Stimulated activated CD4-positive, alpha-beta T cell treated with anti-CD3 and anti-CD28 coated beads, Interleukin-4, amount 100 ng/mL, for 48 hours (primary cell): ENCODE measurements at places on chromosomes 2 and 18.

GRCh38 chr2:108220191-108220590, 19.6 kb upstream of the SULT1C3 start:
- DNase-seq = no peak

GRCh38 chr2:236517251-236518031, 52.2 kb upstream of the ACKR3 start:
- DNase-seq = no peak

GRCh38 chr18:35390951-35391700, 14.0 kb upstream of the ZNF396 start:
- DNase-seq = no peak

DNA sequence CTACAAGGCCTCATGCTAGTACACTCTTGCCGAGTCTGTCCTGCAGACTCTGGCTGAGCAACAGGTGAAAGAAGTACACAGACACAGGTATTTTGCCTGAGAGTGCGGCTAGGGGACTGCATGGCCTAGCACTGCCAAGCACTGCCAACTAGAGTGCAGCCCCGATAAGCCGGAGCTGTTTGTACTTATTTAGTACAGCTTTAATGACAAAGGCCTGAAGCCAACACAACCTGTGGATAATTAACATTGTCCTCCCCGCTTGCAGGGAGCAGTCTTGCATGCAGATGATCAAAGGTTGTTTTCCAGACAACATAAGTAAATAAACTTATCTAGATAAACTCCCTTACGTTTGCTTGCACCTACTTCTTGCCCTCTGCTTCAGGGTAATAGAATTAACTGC, 63.7 kb upstream of the MMADHC start:
- DNase-seq = no peak

DNA sequence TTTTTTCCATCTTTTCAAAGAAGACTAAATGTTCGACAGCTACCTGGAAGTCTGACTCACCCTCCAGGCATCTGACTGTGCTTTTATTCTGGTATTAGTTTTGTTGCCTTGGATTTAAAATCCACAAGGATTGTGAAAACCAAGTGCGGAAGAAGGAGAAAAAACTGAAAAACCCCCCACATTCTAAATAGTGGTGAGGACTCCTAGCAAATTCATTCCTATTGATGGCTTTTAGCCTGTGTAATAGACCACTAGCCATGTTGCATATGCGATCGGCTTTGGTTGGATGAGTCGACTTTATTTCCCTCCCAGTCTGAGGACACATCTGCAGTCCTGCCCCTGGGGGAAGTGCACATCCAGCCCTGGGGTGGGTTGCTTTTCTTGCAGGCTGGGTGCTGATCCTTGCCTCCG, 16.9 kb downstream of the LDLRAD4 start:
- no peak for DNase-seq

DNA sequence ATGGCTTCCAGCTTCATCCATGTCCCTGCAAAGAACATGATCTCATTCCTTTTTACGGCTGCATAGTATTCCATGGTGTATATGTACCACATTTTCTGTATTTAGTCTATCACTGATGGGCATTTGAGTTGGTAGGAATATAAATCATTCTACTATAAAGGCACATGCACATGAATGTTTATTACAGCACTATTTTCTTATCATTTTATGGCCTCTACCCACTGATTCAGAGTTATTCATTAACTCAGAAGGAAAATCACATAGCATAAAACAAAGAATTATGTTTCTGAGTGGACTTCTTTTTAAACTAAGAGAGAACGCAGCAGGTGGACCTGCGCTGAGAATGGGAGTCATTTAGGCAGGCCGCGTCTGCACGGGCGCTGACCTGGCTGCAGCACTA, 619.6 kb downstream of the FBXO15 start:
- DNase-seq = no peak

GRCh38 chr2:43121580-43122314, 104.7 kb downstream of the ZFP36L2 start:
- DNase-seq = no peak

GRCh38 chr2:120494446-120494845, 148.5 kb downstream of the INHBB start:
- DNase-seq = no peak

DNA sequence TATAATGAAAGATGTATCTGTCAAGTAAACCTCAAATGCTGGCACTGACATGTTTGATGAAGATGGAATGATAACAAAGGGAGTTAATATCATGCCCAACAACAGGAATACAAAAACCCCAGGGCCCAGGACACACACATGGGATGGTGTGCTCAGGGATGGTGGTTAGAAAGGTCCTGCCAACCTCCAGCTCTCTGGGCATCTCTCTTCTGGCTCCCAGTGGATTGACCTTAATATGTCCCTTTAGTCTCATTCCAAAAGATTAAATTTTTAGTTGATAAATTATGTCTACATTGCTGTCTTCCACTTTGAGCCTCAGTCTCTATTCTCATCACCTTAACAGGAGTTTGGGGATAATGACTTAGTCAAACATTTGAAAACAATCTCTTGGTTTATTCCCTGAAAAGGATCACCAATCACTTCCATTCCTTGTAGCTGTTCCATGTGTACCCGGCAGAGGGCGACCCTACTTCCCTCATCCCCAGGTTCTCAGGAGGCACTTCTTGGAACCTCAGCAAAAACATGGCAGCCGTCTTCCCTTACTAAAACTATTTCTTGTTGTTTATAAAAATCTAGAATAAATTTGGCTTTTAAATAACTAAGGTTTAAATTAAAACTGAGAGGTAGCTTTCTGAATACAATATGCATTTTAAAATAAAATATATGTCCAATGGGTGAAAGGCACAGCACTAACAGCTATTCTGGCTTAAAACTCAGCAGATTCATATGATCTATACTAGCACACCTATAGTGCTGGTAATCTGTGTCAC, 29.6 kb downstream of the MCEE start:
- peak; percentile 32 for DNase-seq

- no peak for DNase-seq
These were observed 37.2 kb upstream of the SLC35G4 start for GRCh38 chr18:11572201-11572600.

DNA sequence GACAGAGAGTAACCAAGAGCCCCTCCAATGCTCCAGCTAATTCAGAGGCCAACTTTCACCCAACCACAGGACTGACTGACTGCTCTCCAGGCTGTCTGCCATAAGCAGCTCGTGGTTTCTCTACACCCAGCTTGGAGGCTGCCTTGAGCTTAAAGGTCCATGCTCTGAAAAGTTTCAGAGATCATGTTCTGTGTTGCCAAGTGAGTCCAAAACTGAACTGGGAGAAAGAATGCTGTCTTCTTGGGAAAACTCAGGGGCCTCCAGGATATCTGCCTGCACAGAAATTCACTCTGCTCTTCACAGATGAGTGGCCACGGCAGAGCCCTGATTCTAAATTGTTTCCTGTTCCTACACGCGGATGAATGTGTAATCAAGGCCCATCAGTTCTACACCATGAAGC, 51.1 kb downstream of the LPIN2 start:
- no peak for DNase-seq

DNA sequence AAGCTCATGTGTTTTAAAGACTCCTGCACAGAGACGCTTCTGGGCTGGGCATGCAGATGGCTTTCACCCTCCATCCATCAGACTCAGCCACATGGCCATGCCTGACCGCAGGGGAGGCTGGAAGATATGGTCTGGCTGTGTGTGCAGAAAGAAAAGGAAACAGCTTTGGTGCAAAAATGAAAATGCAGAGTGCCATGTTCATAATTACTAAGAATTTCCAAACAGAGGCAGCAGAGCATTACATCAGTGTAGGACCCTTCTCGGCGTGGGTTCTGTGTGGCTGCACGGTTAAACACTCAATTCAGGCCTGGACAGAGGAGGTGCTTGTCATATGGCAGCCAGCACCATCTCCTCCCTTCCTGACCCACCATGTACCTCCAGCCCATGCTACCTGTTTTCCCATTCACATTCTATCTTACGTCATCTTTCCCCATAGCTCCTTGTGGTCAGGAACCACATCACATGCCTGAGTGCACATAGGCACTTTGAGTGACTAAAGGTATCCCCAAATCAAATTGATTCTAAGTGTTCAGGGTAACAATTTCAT, 200.3 kb upstream of the ID2 start:
- DNase-seq = peak; percentile 28

- no peak for DNase-seq
These were observed 286.0 kb downstream of the LPIN1 start for GRCh38 chr2:12032398-12032797.

- no peak for DNase-seq
These were observed 293.7 kb upstream of the HDAC4 start for GRCh38 chr2:239694487-239694886.

GRCh38 chr2:207341804-207342203, 176.1 kb upstream of the KLF7 start:
- DNase-seq = no peak

GRCh38 chr2:173815772-173816171, 149.4 kb downstream of the SP3 start:
- no peak for DNase-seq

GRCh38 chr2:168428431-168428830, 27.6 kb upstream of the CERS6 start:
- DNase-seq = no peak

- DNase-seq = no peak
These were observed 691.0 kb upstream of the HS6ST1 start for GRCh38 chr2:129009555-129010146.

- no peak for DNase-seq
These were observed 58.8 kb downstream of the APOB start for GRCh38 chr2:20985062-20985461.

GRCh38 chr2:218991674-218992168, 1.5 kb downstream of the CRYBA2 start:
- no peak for DNase-seq

GRCh38 chr2:45012733-45013132, 3.5 kb upstream of the SIX2 start:
- no peak for DNase-seq

GRCh38 chr2:26585966-26586365, 55.2 kb downstream of the CIB4 start:
- no peak for DNase-seq

DNA sequence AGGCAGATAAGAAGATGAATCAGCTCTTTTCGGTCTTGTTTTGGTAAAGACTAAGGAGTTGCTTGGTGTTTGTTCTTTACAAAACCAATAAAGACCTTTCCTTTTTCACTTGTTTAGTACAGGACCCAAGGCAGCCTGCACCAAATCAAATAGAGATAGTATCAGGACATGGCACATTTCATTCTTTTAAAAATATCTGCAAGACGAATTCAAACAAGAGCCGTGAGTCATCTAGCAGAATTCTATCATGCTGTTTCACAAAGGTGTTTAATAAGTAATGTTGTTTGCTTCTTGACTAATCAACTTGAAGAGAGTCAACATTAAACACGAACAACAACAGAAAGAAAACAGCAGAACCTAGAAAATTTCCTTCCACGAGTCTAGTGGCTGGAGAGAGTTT, 102.8 kb upstream of the TTN start:
- DNase-seq = no peak

- DNase-seq = no peak
These were observed 21.7 kb downstream of the ACSL3 start for GRCh38 chr2:222882484-222882928.

DNA sequence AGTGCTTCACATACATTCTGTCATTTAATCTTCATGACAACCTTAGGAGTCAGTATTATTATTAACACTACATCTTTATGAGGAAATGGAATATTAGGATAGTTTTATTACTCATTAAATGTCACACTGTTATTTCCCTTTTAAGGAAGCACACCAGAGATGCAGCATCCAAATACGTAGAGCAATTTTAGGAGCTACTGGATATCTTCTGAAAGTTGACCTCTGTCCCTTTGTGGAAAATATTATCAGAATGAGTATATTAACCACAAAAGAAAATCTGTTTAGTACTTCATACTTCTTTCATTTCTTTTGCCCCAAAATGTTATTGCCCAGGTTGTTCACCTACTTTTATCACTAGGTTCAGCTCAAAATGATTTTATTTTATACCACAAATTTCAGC, 72.9 kb upstream of the APCDD1 start:
- DNase-seq = no peak

GRCh38 chr2:69434753-69435152, 2.5 kb downstream of the NFU1 start:
- DNase-seq = no peak

DNA sequence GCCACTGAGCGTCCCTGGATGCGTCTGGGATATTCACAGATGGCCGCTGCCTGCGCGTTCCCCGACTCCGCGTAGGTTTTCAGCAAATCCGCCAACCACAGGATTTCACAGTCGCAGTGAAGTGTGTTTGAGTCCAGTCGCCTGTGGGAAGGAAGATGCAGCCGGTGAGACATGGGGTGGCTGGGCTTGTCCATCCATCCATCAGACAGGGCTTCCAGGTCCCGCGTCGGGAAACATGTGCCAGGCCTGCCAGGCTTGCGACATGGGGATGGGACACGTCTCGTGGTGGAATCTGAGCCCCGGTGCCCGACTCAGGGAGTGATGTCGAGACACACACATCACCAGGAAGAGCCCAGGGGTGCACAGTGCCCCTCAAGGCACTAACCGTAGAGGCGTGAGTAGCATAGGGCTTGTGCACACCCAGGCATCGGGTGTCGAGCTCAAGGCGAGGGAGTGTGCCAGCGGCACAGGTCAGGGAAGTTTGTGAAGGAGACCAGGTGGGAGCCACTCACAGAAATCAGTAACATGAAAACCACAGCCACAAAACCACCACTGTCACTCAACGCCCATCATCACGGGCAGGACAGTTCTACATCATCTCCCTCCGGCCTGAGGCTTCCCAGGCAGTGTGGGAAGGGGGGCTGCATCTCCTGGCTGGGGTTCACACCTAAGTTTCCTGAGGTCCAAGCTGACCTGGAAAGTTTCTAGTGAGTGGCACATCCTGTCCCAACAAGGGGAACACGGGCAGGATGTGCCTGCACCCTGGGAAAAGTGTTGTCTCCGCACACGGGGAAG, 63.9 kb downstream of the PXDN start:
- no peak for DNase-seq

GRCh38 chr2:198252472-198252871, 448.1 kb downstream of the PLCL1 start:
- no peak for DNase-seq

- DNase-seq = no peak
These were observed 121.5 kb upstream of the CTAGE1 start for GRCh38 chr18:22539051-22539765.
